ENCODE measurements at places on chromosomes 4 and X.
A peak's percentile ranks its signal among the peaks of the same experiment; 100 is the strongest.

GRCh38 chr4:61308033-61308432 is 107.9 kb downstream of the ADGRL3 start:
- DNase-seq = no peak

DNA sequence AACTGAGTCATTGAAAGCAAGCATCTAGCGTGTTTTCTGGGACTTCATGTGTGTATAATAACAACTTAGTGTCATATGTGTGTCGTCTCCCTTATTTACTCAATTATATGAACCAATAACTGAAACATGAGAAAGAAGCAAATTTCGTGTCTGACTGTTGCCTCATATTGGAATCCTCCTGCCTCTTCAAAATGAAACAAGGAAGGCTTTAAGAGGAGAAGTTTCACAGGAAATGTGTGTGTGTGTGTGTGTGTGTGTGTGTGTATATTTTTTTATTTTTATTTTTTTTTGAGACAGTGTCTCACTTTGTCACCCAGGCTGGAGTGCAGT is 145.8 kb upstream of the SFRP2 start:
- DNase-seq = no peak

- peak; percentile 64 for DNase-seq
These were observed 341.3 kb upstream of the KLF3 start for GRCh38 chr4:38322714-38323113.

- no peak for DNase-seq
These were observed 110.2 kb downstream of the APBB2 start for GRCh38 chr4:41104155-41104554.

DNA sequence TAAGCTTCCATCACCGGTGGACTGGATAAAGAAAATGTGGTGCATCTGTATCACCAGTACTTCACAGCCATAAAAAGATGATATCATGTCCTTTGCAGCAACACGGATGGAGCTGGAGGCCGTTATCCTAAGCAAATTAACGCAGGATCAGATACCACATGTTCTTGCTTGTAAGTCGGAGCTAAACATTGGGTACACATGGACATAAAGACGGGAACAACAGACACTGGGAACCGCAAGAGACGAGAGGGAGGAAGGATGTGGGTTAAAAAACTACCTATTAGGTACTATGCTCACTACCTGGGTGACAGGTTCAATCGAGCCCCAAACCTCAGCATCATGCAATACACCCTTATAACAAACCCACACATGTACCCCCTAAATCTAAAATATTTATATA is 16.3 kb upstream of the IDS start:
- no peak for DNase-seq

DNA sequence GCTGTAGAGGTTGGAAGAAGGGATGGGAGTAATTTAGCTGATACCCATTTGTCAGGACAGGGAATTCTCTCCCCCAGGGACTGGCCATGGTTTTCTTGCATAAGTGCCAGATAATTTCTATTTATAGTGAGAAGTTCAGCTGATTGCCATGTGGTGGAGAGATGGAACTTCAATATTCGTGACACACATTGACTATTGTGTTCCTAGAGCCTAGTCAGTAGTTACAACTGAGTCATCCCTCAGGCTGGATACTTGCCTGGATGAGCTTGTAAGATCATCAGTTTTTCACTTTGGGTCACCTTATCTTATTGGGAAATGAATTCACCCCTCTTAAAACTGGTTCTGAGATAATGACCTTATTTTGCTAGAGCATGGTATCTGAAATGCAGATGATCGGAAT is 32.2 kb downstream of the CFAP299 start:
- peak; percentile 60 for DNase-seq

DNA sequence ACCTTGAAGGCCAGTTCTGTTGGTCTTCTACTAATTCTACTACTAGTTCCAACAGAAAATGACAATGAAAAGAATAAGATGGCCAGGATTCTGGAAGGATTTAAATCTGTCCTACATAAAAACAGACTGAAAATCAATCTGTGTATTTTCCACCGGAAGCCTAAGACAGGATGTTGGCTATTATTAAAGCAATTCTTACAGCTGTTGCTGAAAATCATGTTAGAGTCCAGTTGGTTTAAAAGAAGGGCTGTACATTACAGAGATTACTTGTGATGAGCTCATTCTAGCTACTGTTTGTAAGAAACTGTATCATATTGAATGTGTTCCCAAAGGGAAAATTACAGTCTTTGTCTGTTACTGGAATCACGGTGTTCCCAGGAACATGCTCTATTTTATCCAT is 54.8 kb upstream of the MAGEB16 start:
- DNase-seq = no peak

- DNase-seq = no peak
These were observed 48.8 kb downstream of the HS6ST2 start for GRCh38 chrX:132909643-132910042.

DNA sequence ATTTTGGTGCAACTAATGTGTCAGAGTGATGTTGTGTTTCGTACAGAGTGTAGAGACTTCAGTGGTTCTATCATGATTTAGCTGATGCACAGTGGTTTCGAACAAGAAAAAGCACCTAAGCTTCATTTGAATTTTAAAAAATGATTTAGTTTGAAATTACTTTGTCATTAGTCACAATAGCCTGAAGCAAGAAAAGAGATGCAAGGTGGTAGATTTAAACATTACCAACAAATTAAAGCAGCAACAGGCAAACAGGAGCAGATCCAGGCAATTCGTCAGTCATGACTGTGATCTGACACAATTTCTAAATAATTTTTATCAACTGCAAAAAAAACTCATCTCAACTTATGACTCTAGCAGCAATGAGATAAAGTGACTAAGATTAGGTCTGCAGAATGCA is 24.6 kb upstream of the COX7B2 start:
- peak; percentile 77 for DNase-seq

- peak; percentile 96 for DNase-seq
These were observed 30.2 kb upstream of the TSPAN5 start for GRCh38 chr4:98688411-98689290.

DNA sequence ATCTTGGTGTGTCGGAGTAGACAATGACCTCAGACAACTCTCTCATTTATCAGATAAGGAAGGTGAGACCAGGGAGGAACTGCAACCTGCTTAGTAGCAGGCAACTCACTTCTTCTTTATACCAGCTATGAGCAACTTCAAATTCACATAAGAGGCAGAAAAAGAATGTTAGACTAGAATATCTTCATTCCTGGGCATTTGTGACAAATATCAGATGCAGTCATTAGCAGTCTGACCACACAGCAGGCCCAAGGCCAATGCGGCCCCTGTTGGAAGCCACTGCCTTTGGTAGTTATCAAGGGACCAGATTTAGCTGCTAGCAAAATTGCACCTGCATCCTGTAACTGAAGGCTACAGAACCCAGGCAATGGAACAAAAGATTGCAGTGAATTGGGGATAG is 219.2 kb upstream of the RASGEF1B start:
- no peak for DNase-seq
